Pancreas (tissue), 10 donors: ENCODE measurements at places on chromosomes 3 and 15. TPM values are rescaled to one million over a fixed set of nuclear protein-coding genes. Genes with fewer than 3 reads are reported as not detected.

Gene DCP1A
- total RNA-seq: 6.6 TPM

Gene EXOSC7
- 12.8 TPM for total RNA-seq

- no peak for DNase-seq
These were observed 43.7 kb upstream of the PGPEP1L start for GRCh38 chr15:99051308-99051707.

Gene CCR4
- total RNA-seq: 0.09 TPM

- DNase-seq: no peak
These were observed 94.0 kb downstream of the KLHL25 start for GRCh38 chr15:85700767-85701166.

GRCh38 chr15:51649659-51650521, 27.3 kb upstream of the DMXL2 start:
- peak; percentile 20 for DNase-seq
